Activated CD4-positive, alpha-beta T cell treated with anti-CD3 and anti-CD28 coated beads for 4 hours (primary cell): ENCODE measurements at places on chromosomes 11 and 22.
A peak's percentile ranks its signal among the peaks of the same experiment; 100 is the strongest.

DNA sequence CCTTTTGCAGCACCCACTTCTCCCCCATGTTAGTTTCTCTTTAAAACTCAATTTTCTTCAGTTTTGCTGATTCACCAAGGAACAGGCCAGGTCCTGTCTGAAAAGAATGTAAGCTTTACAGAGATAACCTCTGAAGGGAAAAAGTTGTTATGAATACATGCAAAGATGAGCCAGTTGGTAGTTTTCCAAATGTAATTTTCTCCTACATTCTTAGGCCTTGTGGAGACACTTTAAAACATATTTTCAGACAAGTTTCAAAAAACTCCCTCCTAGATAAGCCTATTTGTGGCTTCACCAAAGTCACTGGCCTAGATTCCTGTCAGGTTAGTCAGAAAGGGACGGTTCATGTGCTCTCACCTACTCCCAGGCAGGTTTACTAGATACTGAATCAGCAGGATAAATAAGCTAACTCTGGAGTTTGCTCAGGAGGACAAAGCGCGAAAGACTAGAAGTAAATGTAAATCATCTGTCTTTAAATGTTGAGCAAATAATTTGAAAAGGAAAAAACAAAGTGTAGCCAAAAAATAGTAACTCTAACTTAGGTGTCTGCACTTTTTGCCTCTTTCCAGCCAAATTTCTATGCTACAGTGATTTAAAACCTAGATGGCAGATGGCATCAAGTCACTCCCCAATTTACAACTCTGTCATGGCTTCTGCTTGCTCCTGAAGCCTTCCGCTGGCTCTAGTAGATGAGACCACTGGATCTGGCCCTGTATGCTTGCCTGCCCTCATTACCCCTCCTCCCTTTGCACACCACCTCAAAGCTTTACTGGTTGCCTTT, 4.9 kb upstream of the ATP6V1E1 start:
- no peak for DNase-seq

- no peak for DNase-seq
These were observed 36.0 kb downstream of the ART5 start for GRCh38 chr11:3605771-3606203.

DNA sequence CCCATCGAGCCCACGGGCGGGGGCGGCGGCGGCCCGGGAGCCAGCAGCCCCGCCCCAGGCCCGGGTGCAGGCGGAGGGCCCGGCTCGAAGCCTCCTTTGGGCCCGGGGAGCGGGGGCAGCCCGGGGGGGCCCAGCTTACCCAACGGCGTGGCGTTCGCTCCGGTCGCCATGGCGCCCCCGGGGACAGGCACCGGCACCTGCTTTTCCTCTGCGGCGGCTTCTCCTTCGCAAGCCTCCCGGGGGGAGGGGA, 194 bp downstream of the SF1 start:
- DNase-seq: no peak

DNA sequence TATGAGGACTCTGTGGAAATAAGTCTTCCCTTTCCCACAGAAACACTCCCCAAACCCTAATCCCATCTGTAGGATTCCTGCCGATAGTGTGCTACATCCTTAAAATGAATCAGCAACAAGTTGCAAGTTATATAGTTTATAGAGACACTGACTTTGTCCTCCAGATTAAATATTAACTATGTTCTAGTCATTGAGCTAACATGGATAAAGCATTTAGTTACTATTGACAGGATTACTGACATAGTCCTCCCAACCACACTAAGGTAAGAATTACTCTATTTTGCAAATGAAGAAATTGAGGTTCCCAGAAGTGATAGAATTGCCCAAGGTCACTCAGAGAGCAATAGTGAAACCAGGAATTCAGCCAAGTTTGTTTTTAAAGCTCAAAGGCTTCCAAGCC, 1.9 kb downstream of the OR52M1 start:
- no peak for DNase-seq

GRCh38 chr11:113681711-113682413, 24.2 kb downstream of the TMPRSS5 start:
- DNase-seq: no peak

- DNase-seq: no peak
These were observed 28.5 kb upstream of the OAF start for GRCh38 chr11:120182372-120182771.

GRCh38 chr11:93169143-93169542, 28.6 kb downstream of the SLC36A4 start:
- DNase-seq: no peak

DNA sequence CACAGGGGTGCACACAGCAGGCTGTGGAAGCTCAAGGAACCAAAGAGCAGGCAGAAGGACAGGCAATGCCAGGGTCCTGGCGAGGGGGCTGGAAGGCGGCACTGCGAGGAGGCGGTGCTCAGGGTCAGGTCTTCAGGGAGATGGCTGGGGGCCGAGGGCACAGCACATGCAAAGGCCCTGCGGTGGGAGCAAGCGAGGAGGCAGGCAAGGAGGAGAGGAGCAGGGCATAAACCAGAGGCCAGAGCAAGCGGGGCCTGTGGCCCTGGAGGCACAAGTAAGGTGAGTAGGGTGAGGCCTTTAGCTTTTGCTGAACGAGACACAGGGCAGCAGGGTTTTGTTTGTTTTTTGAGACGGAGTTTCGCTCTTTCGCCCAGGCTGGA, 126.9 kb downstream of the ARHGAP8 start:
- no peak for DNase-seq

GRCh38 chr22:17734187-17734586, 40.1 kb downstream of the BID start:
- no peak for DNase-seq

GRCh38 chr11:44065841-44066731, at the start of gene ACCS:
Gene ACCS (plus strand): TSS chr11:44066270. CDS start chr11:44067628, 1,358 bp downstream.
- peak; percentile 83 for DNase-seq

- no peak for DNase-seq
These were observed 219.5 kb downstream of the DLG2 start for GRCh38 chr11:85407648-85408047.

GRCh38 chr11:108568195-108568858, 25.2 kb downstream of the EXPH5 start:
- no peak for DNase-seq

GRCh38 chr11:5298451-5298850, 3.3 kb downstream of the OR51B4 start:
- no peak for DNase-seq

DNA sequence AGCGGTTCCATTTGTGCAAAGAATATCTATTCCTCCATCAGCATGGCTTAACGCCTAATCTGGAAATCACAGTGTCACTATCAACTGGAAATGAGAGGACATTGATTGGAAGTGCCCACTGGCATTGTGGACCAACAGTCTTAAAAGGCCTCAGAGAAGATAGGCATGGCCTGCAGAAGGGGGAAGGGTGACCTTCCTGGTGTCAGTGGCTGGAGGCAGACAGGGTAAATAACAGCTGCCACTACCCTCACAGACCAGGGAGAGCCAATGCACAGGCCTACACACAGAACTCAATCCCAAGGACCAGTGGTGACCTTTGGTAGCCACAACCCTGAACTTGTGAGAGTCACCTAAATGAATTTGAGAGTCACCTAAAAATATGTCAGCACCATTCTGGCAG, 36.0 kb downstream of the DDIAS start:
- DNase-seq: no peak

GRCh38 chr22:48414651-48415050, 1413.0 kb downstream of the BRD1 start:
- no peak for DNase-seq

DNA sequence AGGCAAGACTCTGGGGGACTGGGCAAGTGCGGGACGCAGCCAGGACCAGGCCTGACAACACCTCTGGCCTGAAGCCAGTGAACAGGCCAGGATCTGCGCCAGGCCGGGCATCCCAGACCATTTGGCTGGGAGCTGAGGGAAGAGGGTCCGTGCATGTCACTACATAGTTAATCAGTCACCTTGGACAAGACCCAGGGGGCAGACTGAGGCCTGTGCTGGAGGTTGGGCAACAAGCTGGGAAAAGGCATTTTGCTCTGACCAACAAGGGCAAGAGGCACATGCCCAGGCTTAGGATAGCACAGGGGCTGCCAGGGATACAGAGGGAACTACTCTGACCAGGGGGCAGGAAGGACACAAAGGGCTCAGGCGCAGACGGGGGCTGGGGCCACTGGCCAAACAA, 7.0 kb upstream of the CHADL start:
- DNase-seq: no peak

GRCh38 chr11:34154059-34154875, 48.8 kb downstream of the NAT10 start:
- no peak for DNase-seq

DNA sequence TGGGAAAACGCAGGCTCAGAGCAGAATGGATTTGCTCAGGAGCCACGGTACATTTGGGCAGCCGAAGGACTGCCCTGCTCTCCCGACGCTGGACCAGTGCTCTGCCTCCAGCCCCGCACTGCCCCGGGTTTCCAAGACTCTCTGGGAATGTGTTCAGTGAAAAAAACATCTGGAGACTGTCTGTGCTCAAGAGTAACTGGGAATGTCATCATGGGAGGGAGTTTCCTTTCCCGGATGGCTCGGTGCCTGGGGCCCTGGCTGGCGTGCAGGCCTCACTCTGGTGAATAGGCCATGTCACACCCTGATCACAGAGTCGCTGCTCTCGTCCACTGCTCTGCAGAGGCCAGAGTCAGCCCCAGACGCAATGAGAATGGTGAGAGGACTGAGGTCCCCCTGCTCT, 9.8 kb upstream of the APOL6 start:
- DNase-seq: no peak

DNA sequence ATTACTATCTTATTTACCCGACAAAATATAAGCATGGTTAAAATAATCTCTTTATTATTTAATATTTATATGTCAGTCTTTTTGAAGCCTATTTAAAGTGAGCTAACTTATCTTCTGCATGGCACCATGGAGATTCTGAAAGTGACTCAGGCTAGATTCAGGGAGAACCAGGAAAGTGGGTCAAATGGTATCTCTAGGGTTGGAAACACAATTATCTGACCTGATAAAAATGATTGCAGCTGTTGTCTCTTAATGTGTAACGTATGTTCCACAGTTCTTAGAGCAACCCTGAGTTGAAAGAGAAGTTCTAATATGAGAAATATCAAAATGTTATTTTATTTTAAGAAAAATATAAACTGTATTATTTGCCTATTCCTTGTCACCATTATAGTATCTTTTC, 143.1 kb upstream of the CARD18 start:
- no peak for DNase-seq

- no peak for DNase-seq
These were observed 43.2 kb downstream of the FLRT1 start for GRCh38 chr11:64078905-64079304.

GRCh38 chr11:1559111-1559951, 12.7 kb downstream of the DUSP8 start:
- DNase-seq: peak; percentile 31

DNA sequence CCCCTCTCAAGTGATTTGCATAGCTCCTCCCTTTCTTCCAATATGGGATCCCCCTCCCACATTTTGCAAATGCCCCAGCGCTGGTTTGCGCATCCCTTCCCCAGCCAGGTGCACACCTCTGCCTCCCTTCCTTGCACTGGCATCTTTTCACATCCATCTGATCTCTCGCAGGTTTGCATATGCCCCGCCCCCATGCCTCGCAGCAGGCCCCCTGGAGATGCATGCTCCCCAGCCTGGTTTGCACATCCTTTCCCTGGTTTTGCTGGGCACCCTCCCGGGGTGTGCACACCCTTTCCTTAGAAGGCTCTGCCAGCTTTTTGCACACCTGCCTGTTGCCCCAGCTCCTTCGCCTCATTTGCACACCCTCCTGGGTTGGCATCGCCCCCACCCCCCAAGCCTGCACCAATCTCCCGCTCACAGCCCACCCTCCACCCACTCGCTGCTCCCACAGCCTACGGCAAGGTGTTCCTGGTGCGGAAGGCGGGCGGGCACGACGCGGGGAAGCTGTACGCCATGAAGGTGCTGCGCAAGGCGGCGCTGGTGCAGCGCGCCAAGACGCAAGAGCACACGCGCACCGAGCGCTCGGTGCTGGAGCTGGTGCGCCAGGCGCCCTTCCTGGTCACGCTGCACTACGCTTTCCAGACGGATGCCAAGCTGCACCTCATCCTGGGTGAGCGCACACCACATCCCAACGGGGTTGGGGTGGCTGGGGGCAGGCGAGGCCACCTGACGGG, 917 bp downstream of the RPS6KA4 start:
- DNase-seq: peak; percentile 26

- DNase-seq: peak; percentile 72
These were observed 1.9 kb upstream of the ADM start for GRCh38 chr11:10302744-10303557.

DNA sequence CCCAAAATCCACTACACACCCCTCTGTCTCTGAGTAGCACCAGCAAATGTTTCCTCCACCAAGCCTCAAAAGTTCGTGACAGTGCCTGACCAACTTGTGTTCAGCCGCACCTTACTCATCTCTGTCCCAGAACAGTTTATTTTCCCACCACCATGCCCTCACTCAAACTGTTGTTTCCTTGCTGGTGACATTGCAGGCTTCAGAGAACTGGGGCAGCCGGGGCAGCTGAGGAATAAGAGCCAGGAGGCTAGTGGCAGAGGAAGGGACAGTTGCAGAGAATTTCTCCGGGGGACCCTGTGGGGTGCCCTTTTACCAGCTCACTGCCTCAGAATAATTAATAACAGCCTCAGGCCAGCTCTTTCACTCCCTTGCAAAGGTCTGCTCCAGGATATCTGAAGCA, 709 bp upstream of the KCNE3 start:
- DNase-seq: no peak

- DNase-seq: no peak
These were observed 572.7 kb downstream of the SOX6 start for GRCh38 chr11:15783619-15784018.

DNA sequence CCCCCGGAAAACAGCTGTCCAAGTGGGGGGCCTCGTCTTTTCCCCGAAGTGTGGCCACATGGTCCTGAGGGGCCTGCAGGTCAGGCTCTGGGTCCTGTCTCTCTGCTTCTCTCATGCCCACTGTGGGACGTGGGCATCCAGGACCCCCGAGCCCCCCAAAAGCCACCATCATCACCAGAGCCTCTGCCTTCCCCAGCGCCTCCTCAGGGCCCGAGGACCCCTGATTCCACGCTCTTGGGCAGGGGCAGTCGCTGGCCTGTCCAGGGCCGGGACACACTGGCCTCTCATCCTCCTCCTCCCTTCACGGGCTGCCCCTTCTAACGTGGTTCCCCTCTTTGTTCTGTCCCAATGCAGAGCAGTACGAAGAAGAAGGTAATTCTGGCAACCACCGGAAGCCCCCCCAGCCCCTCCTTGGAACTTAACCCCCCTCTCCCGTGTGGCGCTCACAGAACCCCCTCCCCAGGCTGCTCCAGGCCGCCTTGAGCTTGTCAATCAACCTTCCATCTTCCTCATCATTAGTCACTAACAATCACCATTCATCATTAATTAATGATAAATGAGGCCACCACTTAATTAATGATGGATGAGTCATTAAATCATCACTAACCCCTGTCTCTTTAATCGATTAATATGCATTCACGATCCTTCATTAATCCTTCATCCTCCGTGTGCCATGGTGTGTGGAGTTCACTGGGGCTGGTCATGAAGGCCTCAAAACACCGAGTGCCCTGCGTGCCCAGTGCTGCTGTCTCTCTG, 3.9 kb downstream of the TNNT3 start:
- no peak for DNase-seq

- DNase-seq: no peak
These were observed 971.4 kb downstream of the DLG2 start for GRCh38 chr11:84655712-84656111.

GRCh38 chr22:32613773-32614392, 139.3 kb downstream of the FBXO7 start:
- DNase-seq: no peak

GRCh38 chr11:102279641-102280170, 37.6 kb upstream of the BIRC3 start:
- DNase-seq: no peak
